ENCODE measurements at places on chromosomes 3 and 15.

GRCh38 chr3:130894130-130894985 is 474 bp downstream of the ATP2C1 start:
- peak; percentile 32 for DNase-seq

- DNase-seq = no peak
These were observed 6.1 kb downstream of the CD96 start for GRCh38 chr3:111548092-111548491.

GRCh38 chr15:57996561-57996960 is 69.0 kb downstream of the ALDH1A2 start:
- DNase-seq = no peak

DNA sequence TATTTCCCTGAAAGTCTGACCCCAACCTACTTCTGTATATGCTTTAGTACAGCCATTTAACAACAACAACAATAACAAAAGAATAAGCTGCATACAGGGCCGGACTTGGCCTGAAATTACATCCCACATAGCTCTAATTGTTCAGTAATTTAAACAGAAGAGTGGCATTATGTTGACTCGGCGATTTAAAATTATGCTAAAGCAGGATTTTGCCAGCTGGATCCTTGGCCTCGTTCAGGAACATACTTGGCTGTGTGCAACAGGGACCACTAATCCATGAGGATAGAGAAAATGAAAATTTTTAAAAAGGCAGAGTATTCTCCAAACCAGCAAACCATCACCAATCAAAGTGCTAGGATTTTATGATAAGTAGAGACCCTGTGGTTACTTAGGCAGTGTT is 433.1 kb upstream of the RBMS3 start:
- no peak for DNase-seq

DNA sequence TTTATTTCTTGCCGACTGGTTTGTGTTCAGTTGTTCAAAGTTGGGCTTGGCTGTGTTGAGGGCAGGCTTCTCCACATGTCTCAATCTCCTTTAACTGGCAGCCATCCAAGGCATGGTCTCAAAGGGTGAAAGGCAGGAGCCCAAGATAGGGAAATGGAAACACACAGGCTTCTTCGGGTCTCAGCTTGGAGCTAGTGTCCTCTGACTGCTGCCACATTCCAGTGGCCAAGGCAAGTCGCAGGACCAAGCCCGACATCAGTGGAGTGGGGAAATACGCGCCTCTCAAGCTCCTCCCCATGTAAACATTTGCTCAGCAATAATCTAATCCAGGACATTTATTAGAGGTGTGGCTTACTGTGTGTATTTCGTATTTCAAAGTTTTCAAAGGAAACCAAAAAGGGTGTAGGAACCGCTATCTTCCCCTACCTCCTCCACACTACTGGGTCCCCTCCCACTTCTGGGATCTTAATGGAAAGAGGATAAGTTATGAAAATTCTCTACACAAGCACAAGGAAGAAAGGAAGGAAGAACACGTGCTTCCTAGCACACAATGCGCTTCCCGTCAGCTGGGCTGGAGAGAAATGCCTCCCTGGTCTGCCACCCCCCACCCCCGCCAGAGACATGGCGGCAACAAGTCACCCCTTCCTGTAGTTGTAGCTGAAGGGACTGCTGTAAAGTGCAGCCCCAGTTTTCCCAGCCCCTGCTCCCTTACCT is 181.7 kb downstream of the FAM43A start:
- no peak for DNase-seq

DNA sequence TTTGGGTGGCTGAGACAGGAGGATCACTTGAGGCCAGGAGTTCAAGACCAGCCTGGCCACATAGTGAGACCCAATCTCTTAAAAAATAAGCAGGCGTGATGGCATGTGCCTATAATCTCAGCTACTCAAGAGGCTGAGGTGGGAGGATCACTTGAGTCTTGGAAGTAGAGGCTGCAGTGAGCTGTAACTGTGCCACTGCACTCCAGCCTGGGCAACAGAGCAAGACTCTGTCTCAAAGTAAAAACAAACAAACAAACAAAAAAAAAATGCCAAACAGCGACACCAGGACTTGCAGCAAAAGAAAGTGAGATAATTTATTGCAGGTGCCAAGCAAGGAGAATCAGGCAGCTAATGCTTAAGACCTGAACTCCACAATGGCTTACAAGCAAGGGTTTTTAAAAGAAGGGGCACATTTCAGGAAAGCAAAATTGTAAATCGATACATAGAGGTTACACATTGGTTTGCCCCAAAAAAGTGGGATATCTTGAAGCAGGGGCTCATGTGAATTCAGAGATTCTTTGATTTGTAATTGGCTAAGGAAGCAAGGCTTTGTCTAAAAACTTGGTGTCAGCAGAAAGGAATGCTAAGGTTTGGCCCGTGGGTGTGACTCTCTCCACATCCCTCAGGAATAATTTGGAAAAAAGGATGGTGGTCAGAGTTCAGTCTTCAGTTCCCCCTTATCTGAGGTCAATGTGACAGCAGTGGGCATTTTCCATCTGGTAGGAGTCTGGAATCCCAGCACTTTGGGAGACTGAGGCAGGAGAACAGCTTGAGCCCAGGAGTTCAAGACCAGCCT is 5.2 kb upstream of the MPI start:
- DNase-seq = no peak

GRCh38 chr3:16824081-16824696 is 60.6 kb upstream of the PLCL2 start:
- DNase-seq = no peak

GRCh38 chr15:100311154-100311625 is 30.6 kb downstream of the ADAMTS17 start:
- DNase-seq = no peak

Data from dorsolateral prefrontal cortex (tissue), 122 donors.